Caco-2 (cell line): ENCODE measurements at places on chromosomes 1 and 21.

DNA sequence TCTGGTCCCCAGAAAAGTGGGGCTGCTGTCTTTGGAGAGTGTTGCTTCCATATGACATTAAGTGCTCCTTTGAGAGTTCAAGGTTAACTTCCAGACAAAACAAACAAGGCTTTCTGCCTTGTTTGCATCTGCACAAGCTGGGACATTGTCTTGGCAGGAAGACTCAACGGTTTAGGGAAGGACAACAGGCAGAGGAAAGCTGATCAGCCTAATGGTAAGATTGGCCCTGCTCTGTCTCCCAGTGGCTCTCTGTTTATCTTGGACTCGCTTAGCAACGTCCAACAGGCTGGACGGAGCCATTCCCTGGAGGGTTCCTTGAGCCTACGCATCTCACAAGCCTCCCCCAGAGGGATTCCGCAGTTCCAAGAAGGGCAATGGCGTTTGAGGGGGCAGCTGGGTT lies 62.2 kb upstream of the SLC44A3 start:
- DNase-seq: no peak

DNA sequence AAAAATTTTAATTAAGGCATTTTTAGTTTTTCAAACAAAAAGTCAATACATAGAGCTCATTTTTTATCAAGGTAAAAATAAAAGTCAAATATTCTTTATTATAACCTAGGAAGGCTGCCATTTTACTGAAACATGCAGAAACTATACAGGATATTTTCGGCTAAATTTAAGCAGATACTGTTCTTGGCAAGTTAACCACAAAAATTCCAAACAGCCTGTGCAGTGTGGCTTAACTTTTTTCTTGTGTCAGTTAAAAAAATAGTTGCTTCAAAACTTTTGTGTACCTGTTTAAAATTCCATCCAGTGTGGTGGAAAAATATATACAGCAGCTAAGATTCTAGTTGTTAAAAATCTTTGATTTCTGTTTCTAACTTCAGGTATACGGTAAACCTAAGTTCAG lies 135.0 kb downstream of the ATP5PO start:
- no peak for DNase-seq

- DNase-seq: no peak
Measured at GRCh38 chr1:235999259-235999925, 65.5 kb downstream of the NID1 start.

- no peak for DNase-seq
Measured at GRCh38 chr1:104906141-104906540, 1156.4 kb downstream of the AMY1C start.

DNA sequence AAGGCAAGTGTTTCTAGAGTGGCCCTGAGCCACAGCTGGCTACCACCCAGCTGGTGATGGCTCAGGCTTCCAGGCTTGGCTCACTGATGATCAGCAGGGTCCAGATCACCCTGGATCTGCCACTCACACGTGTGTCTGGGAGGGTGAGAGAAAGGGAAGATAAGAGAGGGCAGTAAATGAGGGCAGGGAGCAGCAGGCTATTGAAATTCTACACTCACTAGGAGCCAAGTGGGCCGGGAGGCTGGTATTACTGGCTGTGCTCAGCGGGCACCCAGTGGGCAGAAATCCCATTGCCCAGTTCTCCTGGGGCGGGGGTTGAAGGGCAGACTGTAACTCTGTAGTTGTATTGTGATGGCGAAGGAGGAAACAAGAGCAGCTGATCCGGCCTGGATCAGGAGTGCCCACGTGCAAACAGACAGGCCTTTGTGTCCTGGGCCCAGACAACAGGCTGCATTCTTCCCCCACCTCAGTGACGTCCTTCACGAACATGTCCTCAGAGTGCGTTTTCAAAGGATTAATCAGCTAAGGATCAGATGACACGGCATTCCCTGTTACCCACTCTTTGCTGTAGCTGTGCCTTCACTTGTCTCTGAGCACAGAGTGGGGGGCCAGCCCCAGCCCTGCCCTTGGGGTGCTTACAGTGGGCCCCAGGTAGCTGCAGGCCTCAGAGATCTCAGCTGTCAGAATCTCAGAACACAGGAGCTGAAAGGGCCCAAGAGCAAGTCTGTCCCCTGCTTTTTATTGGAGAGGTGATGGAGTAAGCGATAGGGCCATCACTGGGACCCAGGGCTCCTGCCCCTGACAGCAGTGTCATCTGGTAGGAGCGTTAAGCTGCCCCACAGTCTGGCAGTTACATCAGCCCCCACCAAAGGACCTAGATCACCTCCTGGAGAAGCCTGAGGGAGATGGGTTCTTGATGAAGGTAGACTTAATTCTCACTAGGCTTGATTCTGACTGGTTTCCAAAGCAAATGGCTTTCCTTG lies 60.5 kb downstream of the ATP1A1 start:
- no peak for DNase-seq

- no peak for DNase-seq
Measured at GRCh38 chr1:181456551-181456950, 26.8 kb upstream of the CACNA1E start.

DNA sequence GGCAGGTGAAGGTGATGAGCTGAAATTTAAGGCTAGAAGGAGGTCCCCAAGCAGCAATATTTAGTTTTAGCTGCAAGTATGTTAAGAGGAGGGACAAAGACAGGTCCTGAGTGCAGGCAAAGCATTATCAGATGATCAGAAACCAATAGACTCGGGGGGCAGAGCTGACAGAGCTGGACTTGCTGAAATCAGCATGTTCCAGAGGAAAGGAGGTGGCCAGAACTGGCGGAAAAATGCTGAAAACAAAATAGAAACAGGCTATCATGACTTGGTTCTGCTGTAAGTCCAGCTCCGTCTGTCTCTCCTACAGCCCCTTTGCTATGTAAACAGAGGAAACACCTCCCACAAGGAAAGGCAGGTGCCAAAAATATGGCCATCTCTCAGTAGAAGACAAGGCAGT lies at the start of gene CD5L:
CD5L (minus strand) TSS at position 101 of the 400 bp plus-strand sequence. CDS start 107 bp downstream, outside the sequence.
- no peak for DNase-seq

DNA sequence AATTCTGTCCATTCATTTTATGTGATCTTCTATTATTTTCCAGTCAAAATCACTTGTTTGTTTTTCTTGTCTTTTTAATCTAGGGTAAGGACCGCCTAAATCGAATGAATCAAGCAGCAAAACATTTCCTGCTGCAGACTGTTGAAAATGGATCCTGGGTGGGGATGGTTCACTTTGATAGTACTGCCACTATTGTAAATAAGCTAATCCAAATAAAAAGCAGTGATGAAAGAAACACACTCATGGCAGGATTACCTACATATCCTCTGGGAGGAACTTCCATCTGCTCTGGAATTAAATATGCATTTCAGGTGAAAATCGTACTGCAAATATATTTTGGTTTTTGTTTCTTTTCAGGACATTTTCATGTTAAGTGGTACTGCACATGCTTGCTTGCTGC lies 20.5 kb downstream of the CLCA4 start:
- no peak for DNase-seq
